Muscle of arm (tissue), 14 donors: ENCODE measurements at places on chromosomes 13 and 19.

GRCh38 chr13:59745392-59745788, 418.3 kb downstream of the DIAPH3 start:
- DNase-seq = no peak

DNA sequence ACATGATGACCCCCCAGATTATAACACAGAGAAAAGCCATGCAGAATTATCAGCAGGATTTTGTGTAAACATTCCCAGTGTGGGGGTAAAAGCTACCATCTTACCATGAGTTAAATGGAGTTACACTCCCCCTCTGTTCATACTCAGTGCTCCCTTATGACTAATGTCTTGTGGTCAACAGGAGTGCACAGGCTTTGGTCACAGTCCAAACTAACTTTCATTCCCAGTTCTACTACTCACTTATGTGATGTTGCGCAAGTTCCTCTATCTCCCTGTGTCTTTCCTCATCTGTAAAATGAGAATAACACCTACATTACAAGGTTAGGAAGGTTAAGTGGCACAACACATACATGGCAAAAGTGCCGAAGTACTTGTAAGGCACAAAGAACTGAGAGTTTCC, 277.9 kb downstream of the RBM26 start:
- DNase-seq = no peak

DNA sequence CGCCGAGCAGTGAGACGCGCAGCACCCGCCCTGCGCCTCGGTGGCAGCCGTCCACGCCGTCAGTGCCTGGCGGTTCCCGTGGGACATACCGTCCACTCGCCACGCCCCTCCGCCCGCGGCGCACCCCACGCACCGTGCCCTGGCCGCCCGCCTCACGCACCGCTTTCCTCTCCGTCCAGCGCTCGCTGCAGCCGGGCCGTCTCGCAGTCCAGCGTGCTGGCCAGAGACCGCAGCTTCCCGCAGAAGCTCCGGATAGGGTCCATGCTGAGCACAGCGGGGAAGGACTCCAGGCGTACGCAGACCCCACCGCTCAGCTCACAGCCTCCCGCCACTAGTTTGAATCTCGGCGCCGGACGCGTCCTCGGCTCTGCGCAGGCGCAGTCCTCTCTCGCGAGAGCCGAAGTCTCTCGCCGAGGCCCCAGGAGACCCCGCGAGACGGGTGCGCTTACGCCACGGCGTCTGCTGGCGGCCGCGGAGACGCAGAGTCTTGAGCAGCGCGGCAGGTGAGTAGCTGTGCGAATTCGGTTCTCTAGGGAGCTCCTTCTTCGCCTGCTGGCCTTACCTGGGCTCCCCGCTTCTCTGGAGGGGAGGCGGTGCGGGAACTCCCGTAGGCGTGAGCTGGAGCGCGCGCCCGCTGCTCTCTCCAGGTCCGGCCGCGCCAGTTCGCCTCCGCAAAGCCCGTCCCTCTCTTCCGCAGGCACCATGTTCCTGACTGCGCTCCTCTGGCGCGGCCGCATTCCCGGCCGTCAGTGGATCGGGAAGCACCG, at the start of the genes MRPL57 and SKA3:
Gene MRPL57, plus strand, starts transcription at position 444 of the 767 bp plus-strand sequence. Its CDS starts 259 bp downstream, at position 703.
Gene SKA3, minus strand, starts transcription at position 338 of the 767 bp plus-strand sequence. Its CDS starts 75 bp downstream, at position 263.
- peak; percentile 96 for DNase-seq

DNA sequence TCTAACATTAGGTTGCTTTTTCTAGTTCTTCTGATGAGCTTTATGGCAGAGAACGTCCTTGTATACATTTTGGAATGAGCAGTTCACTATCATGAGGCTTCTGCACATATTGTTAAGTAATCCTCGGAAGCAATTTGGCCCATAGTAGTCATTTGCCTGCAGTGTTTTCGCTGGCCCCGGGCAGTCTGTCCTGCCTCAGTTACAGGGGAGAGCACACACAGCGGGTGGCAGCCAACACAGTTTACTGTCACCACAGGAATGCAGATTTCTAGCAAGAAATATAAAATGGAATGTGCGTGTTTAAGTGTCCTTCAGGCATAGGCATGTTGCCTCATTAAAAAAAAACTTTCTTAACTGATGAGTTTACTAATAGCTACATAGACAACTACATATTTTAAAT, 71.5 kb upstream of the GJB6 start:
- no peak for DNase-seq

DNA sequence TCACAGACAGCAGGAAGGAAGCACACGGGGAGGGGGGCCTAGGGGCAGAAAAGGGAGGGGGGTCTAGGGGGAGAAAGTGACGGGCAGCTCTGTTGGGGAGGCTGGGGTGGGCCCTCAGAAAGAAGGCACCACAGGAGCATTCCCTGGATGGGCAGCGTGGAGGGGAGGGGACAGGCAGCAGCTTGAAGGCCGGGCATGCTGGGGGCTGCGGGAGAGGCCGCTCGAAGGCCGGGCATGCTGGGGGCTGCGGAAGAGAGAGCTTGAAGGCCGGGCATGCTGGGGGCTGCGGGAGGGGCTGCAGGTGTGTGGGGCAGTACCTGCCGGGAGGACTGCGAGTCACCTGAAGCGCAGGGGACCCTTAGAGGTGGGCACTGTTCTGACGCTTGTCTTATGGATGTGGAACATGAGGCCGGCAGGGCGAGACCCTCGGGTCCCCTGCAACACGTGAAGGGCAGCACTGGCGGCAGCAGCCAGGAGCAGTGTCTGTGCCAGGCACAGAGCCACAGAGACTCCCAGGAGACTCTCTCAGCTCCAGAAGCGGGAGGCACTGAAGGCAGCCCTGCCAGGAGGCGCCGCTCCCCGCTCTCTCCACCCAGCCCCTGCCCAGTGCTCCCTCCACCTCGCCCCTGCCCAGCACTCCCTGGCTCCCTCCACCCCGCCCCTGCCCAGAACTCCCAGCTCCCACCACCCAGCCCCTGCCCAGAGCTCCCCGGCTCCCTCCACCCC, 13.3 kb downstream of the ZNF787 start:
- DNase-seq = no peak

DNA sequence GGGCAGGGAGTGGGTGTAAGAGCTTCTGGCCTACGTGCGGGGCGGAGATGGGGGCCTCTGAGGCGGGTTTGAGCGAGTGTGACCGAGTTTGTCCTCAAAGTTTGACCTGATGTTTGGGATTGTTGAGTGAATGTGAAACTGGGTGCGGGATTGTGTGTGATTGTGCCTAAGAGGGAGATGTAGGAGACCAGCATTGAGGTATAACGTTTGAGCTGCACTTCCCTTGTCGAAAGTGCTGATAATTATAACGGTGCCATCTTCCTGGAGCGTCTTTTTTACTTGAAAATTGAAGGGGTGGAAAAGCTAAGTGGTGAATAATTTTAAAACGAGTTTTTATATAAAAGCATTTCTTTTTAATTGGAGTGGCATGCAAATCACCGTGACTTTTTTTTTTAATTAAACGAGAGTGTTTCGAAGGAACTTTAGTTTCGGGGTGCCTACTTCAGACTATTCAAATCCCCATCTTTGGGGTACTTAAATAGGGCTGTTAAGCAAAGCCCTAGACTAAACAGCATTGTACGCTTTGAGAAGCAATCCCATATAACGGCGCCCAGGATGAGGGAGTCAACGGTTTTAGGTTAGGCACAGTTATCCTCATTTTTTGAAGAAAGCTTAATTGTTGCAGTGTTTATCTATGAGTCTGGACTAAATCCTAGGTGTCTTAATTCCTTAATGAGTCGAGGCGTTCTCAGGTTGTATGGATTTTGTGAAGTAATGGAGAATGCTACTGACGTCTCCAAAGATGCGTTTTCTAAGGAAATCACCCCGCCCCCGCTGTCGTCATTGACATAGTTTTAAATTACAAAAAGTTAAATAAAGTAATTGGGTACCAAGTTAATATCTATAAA, 594 bp downstream of the ZNF146 start:
- peak; percentile 56 for DNase-seq
